ENCODE measurements at places on chromosomes 6 and 20. TPM values are rescaled to one million over a fixed set of nuclear protein-coding genes. Genes with fewer than 3 reads are reported as not detected.
A peak's percentile ranks its signal among the peaks of the same experiment; 100 is the strongest.

DNA sequence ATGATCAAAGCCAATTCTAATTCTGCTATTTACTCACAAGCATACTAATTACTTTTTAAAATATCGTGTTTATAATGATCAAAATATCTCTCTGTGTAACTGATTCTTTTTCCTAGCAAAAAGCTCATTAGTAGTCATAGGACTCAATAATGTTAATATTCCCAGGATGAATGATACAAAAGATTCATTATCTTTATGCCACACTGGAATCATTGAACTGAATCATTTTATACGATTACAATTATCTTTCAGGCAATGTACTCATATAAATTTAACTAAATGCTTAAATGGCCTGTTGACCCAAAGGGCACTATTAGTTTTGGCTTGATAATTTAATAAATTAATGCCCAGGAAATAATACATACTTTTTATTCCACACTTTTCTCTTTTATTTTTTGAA lies 96.3 kb downstream of the EYS start:
- no peak for DNase-seq

DNA sequence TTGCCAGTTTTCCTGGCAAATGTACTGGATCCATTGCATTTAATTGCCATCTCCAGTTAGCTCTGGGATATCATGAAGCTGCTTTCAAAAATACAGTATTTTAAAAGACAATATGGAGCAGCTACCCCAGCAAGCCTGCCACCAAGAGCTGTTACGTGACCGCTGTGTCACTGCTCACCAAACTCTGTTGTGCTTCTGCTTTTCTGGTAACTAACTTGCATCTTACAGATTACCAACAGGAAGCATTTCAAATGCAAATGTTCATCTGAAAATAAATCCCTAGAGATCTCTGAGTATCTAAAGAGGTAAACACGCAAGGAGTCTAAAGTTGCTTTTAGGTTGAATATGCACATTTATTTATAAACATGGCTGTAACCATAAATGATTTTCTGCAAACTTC lies 1008.3 kb downstream of the KIF16B start:
- no peak for DNase-seq

DNA sequence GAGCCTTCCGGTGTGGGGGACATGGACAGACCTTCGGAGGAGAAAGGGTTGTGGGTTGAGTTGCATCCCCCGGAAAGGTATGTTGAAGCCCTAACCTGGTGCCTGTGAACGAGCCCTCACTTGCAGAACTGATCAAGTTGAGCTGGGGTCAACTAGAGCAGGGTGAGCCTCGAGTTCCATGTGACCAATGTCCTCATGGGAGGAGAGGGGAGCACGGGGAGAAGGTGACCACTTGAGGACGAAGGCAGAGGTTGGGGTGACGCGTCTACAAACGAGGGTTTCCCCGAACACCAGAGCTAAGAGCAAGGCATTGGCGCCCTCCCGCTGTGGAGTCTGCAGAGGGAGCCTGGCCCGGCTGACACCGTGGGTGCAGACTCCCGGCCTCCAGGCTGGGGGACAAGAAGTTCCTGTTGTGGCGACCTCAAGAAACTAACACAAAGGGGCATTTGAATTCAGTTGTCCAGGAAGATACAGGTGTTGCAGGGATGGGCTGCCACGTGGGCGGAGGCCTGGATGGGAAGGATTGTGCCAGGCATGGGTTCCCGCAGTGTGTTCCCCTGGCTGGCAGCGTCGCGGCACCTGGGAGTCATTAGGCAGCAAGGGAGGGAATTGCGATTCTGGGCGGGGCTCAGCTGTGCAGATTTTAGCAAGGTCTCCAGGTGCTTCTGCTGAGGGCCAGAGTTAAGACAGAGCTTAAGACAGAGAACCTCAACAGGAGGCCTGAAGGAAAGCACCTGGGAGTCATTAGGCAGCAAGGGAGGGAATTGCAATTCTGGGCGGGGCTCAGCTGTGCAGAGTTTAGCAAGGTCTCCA lies 20.4 kb upstream of the UNC93A start:
- DNase-seq = no peak

DNA sequence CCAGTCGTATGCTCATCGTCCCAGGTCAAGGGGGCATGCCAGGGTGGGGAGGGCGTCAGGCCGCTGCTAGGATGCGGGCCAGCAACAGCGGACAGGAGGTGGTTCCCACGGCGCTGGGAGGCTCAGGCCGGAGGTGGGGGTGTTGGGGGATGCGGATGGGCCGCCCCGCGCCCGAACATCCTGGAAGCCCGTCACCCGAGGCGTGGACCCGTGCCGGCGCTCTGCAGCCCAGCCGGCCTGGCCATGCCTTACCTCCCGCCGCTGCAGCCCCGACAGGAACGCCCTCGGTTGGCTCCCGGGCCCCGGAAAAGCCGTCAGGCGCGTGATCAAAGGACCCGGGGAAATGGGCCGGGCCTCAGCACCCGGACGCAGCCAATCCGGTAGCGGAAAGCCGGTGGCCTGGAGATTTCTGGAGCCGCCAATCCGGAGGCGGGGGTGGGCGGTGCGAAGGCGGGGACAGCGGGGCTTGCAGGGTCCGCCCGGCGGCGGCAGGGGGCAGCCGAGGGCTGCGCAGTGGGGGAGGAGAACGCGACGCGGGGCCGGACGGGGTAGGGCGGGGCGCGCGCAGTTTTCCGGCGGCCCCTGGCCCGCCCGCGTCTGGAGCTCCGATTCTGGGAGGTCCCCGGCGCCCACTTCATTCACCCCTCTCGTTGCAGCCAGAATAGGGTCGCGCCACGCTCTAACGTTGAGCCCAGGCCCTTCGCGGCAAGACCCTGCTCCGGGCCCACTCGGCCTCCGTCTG lies at the start of gene SMIM29:
TSS of gene SMIM29 (minus strand) at position 280 of the 742 bp plus-strand sequence. CDS start 1,215 bp downstream, outside the sequence.
- peak; percentile 92 for DNase-seq

- DNase-seq = no peak
Measured at GRCh38 chr6:119669221-119669620, 319.7 kb upstream of the MAN1A1 start.

GRCh38 chr6:127794405-127794804 lies 106.5 kb downstream of the THEMIS start:
- no peak for DNase-seq

DNA sequence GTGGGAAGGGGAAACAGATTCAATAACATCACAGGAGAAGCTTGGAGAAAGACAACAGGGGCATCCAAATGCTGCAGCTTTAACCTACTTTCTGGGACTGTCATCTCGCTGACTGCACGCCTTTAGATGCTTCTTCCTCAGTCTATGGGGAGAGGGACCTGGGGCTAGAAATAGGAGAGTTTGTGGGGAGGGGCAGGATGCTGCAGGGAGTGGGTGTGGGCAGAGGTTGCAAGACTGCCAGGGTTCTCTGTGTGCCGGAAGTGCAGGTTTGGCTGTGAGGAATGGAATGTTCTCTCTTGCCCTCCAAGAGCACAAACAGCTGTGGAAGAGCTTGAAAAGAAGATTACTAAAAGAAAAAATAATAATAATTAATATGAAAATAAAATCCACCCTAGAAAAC lies 93.2 kb downstream of the FOXO3 start:
- DNase-seq = peak; percentile 64

DNA sequence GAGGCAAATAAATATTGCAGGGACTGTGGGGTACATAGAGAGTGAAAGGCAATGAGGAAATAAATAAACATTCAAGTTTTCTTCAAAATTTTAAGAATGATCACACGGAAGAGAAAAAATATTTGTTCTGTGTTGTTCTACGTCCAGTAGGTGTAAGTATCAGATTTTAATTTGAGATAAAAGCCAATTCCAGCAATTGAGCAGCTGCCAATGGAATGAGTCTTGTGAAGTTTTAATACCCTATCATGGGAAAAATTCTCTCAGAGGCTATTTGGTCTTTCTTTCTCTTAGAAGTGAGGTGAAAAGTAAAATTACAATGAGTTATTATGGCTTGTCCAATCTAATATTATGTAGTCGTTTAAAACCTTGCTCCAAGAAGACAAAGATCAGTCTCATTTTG lies 195.7 kb upstream of the CITED2 start:
- no peak for DNase-seq

DNA sequence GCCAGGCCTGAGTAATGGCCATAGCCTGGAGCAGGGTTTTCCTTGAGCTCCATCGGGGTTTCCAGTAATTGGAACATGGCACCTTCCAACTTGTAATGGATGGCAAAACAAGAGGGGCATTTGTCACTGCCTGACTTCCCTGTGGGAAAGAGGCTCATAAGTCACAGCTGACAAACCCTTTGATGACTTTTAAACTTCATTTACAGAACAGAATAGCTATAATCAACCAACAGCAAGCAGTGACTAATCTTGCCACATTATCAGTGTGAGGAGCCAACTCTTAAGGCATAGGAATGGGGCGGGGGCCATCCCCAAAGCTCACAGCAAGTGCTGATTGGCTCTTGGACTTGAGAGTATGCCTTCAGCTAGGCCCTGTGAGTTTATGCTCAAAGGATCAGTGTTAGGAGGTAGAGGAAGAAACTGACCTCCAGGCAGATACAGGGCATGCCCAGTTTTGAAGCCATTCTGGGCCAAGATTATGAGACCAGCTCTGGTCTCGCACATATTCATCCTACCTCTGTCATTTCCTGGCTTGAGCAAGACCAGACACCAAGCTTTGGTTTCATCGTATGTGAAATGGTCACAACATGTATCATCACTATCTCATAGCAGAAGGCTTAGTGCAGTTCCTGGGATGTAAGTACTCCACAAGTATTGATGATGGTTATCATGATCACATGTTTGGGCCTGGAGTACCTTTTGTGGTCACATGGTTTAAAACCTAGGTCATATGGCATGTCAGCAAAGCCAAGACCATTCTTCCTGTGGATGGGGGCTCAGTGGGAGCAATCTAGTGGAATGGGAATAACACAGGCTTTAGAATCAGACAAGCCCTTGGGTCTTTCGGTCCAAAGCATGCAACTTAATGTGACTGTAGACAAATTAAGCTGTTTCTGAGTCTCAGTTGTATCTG lies 49.2 kb downstream of the EIF2S2 start:
- peak; percentile 57 for DNase-seq

GRCh38 chr6:55576811-55577210 lies 2.2 kb downstream of the HMGCLL1 start:
- no peak for DNase-seq

DNA sequence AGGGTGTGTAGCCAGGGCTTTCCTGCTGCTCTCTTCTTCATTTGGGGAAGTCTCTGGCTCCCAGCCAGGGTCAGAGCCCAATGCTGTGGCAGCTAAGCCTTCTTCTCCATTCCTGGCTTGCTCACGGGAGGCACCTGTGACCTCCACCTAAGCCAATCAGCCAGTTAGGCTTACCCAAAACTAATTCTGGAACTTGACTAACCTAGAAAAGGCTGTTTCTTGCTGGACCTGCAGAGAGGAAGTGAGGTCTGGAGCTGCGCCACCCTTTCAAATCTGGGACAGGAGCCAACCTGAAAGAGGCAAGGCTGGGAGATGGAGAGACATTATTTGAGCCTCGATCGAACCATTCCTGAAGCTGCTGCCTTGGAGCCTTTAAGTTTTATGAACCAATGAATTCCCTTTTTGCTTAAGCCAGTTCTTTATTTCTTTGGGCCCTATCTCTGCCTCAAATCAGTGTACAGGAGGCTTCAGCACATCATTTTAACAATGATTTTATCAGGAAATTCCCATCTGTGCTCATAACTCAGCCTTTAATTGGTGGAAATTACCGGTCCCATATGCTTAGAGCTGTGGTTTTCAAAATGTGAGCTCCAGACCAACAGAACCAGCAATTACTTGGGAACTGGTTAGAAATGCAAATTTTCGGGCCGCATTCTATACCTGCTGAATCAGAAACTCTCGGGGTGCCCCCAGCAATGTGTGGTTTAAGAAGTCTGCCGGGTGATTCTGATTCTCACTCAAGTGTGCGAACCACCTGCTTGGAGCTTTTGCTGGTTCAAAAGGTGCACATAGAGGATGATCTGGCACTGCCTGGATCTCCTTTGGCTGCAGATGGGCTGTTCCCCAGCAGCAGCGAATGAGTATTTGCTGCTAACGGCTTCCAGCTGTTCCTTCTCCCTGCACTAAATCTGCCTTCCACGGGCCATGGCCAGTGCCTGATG lies 97.4 kb upstream of the RNF24 start:
- peak; percentile 61 for DNase-seq

GRCh38 chr20:22836877-22837276 lies 198.2 kb upstream of the SSTR4 start:
- no peak for DNase-seq

DNA sequence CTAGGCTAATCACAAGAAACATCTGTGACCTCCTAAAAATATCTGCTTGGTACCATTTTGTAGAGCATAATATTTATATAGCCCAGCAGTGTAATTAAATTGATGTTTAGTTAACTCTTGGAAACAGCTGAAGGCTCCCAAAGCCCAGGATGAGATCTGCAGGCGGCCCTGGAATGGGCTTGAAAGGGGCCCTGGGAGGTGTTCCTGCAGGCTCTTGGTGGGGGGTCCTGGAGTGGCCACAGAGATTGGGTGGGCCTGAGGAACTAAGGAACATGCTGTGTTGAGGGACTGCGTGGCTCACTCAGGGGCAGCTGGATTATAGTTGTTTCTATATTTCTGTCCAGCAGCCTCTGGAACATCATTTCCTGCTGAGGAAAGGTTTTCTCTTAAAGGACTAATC lies 9.2 kb downstream of the SCP2D1 start:
- DNase-seq = no peak

DNA sequence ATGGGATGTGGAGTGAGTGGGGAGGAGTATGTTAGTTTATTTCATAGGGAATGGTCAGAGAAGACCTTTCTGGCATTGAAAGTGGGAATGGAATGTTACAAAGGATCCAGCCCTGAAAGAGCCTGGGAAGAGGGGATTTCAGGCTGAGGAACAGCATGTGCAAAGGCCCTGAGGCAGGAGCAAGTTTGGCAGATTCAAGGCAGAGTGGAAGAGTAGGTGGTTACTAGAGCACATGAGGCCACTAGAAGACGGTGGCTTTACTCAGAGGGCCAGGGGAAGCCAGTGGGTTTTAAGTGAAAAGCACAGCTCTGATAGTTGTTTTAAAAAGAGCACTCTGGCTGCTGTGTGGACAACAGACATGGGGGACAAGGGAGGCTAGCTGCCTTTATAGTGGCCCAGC lies 227.2 kb downstream of the ZMYND8 start:
- DNase-seq = no peak

DNA sequence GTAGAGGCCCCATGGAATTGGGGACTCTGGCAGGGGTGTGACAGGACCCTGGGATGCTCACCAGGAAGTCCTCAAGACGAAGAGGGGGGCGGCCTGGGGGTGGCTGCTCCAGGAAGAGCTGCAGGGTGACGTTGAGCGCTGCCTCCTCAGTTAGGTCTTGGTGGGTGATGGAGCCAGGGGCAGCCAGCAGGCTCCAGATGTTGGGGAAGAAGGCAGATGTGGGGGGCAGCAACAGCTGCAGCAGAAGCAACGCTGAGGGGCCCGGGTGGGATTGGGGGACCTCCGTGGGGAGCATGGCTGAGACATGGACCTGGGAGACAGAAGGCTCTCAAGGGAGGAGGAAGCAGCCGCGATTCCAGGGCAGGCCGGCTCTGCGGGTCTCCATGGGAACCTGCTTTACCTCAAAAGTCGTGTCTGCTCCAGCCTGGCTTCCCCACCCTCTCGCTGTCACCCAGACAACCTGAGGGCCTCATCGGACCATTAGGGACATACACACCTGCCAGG lies 591 bp downstream of the VWA7 start:
- no peak for DNase-seq

GRCh38 chr20:22775671-22776139 lies 191.3 kb upstream of the FOXA2 start:
- DNase-seq = peak; percentile 58

The PGC gene
- total RNA-seq = not detected

The TRDN gene
- not detected for total RNA-seq

The IMPG1 gene
- not detected for total RNA-seq

The ZBTB46 gene
- 15.9 TPM for total RNA-seq

The BAG2 gene
- 14.3 TPM for total RNA-seq

The STMND1 gene
- not detected for total RNA-seq

The MAP3K7 gene
- total RNA-seq = 25.6 TPM

The RAB44 gene
- total RNA-seq = not detected

The TMEM244 gene
- not detected for total RNA-seq

The NOL7 gene
- total RNA-seq = 222 TPM

The DUSP15 gene
- 1.9 TPM for total RNA-seq

Data from MG63 (cell line).